ENCODE measurements at places on chromosomes 4 and X. TPM values are rescaled to one million over a fixed set of nuclear protein-coding genes. Genes with fewer than 3 reads are reported as not detected.
A peak's percentile ranks its signal among the peaks of the same experiment; 100 is the strongest.

GRCh38 chr4:188092824-188093223 is 16.6 kb downstream of the TRIML2 start:
- no peaks in the 10 kb centered on the region for H3K27me3 ChIP-seq
- no peak overlapping the region for H3K4me3 ChIP-seq
- no peak for DNase-seq
- no peak overlapping the region for H3K27ac ChIP-seq

DNA sequence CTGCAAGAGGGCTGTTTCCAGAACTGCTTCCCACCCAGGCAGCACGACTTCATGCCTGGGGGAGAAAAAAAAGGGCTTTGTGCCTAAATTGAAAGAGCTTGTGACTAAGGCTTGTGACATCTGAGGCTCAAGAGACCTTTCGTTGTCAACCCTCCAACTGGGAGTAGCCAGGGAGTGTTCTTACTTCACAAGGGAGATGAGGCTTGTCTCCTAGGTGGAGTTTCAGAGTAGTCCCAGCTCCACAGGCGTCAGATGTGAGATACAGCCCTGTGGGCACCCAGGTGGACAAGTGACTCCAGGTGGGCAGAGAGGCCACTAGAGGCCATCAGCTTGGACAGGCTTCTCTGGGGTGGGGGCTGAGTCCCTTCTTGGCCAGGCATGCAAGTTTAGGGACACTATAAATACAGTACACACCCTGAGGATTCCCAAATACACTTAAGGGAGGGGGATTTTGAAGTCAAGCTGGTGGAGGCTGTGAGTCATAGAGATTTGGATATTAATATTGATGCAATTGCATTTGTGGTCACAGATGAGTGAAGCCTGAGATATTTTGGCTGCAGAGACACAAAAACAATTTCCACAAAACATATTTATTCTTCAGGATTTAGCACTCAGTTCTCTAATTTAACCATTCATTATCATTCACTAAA is 40.1 kb upstream of the SETD7 start:
- peaks cover 3% of the 10 kb centered on the region for H3K27me3 ChIP-seq
- peaks cover 14% of the 10 kb centered on the region for H3K4me1 ChIP-seq
- no peak for DNase-seq
- no peak overlapping the region for H3K4me3 ChIP-seq

The TDO2 gene
- not detected for total RNA-seq

The ZNF711 gene
- 6.7 TPM for total RNA-seq

DNA sequence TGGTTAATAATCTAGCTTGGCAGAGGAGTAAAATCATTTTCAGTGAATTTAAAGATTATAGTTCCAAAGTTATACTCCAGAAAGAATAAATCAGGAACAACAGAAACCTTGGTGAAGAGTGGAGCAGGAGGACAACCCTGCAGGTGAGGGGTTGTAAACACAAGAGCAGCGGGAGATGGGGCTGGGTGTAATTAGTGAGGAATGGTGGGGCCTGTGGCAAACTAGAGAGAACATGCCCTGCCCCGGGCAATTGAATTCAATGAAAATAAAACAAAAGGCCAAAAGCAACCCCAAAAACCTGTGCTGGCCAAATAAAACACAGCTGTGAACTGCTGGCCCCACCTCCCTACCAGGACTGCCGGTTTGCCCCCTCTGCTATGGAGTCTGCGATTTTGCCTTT is 325.2 kb downstream of the NR3C2 start:
- H3K27ac ChIP-seq, result no peak overlapping the region
- H3K27me3 ChIP-seq, result no peaks in the 10 kb centered on the region
- peaks cover under 1% of the 10 kb centered on the region for H3K36me3 ChIP-seq
- H3K4me3 ChIP-seq, result no peak overlapping the region

The APBB2 gene
- 192 TPM for total RNA-seq

The ALPK1 gene
- 6.2 TPM for total RNA-seq

DNA sequence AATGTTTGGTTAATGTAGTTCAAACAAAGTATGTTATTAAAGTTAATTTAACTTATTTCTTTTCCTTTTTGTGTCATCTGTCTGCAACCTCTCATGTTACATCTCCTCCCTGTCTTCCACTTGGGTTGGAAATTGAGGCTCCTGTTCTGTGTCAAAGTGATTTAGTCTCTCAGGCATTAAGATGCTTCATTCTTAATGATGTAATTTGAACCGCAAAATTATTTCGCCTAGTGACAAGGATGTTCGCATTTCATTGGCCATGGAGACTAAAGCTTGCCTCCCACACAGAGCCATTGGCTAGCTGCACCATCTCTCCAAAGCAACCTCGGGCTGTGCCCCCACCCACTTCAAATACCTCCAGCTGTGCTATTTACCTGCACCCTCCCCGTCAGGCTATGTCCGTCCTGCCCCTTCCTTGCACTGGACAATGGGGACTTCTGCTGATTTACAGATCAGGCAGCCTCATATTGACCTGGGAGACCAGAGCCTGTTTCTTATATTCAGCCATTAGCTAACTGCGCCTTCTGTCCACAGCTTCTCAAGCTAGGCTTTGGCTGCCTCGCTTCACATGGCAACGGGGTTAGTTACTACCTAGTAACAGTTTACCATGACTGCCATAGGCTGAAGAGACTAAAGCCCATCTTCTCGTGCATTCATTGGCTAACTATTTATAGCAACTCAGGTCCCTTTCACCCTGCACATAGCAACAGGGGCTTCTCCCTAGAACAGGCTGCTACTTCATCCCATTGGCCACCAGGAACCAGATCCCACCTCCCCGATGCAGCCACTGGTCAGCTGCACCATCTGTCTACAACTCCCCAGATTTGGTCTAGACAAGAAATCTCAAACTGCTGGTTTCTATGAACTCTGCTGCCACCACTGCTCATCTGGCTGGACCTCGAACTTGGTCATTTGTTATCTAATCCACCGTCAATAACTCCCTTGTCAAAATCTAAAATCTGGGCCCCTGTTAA is 8.6 kb upstream of the ZNF157 start:
- no peak for DNase-seq
- no peaks in the 10 kb centered on the region for H3K36me3 ChIP-seq
- H3K27me3 ChIP-seq, result no peaks in the 10 kb centered on the region
- H3K27ac ChIP-seq, result peak overlapping the region; percentile 91
- peaks cover 15% of the 10 kb centered on the region for H3K4me1 ChIP-seq
- peak overlapping the region; percentile 76 for H3K4me3 ChIP-seq

The ENPEP gene
- 2.2 TPM for total RNA-seq

The RAB33A gene
- 16.7 TPM for total RNA-seq

The FAM9B gene
- total RNA-seq, result not detected

DNA sequence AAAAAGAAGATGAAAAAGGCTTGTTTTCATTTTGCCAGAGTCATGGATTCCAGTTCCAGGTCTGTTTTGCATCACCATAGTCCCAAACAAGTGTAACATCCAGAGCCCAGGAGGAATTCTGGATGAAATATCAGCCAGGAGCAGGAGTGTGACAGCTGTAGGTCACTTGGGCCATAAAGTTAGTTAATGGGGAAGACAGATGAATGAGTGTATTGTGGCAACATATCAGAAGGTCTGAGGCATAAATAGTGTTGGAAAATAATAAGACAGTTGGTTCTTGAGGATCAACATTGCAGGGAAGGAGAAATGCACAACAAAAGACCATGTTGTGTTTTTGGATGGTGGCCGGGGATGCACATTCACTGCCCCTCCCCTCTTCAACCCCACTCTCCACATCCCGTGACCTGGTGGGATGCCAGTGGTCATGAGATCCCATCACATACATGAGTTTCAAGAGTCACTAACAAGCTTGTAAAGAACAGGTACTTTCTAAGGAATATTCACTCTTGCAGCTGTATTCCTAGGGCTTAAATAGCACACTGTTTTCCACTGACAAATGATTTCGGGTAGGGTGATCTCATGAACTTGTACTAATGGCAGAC is 83.1 kb upstream of the IGFBP7 start:
- H3K4me1 ChIP-seq, result peaks cover 17% of the 10 kb centered on the region
- H3K4me3 ChIP-seq, result no peak overlapping the region
- no peaks in the 10 kb centered on the region for H3K27me3 ChIP-seq
- DNase-seq, result no peak

DNA sequence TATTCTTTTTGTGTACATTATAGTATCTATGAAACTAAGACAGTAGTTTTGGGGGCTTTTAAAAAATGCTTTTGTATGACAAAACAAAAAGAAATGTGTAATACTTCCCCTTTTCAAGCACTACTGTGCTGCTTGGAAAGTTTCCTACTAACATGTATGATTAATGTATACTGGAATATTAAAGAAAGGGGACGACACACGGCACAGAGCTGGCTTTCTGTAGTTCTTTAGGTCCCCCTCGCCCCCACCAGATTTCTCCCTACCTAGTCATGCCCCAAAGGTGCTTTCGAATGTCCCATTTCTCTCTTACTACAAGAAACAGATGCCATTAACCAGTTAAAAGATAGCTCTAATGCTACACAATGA is 1.6 kb upstream of the AP1S2 start:
- no peak for DNase-seq
- no peaks in the 10 kb centered on the region for H3K36me3 ChIP-seq
- H3K27me3 ChIP-seq, result peaks cover 3% of the 10 kb centered on the region
- no peak overlapping the region for H3K27ac ChIP-seq
- no peak overlapping the region for H3K4me3 ChIP-seq
- H3K4me1 ChIP-seq, result peaks cover 21% of the 10 kb centered on the region

GRCh38 chr4:82984459-82984858 is 26.2 kb downstream of the LIN54 start:
- H3K4me1 ChIP-seq, result peaks cover 10% of the 10 kb centered on the region
- H3K27ac ChIP-seq, result no peak overlapping the region
- no peaks in the 10 kb centered on the region for H3K27me3 ChIP-seq
- no peaks in the 10 kb centered on the region for H3K36me3 ChIP-seq
- no peak overlapping the region for H3K4me3 ChIP-seq
- no peak for DNase-seq

The KCTD8 gene
- not detected for total RNA-seq

GRCh38 chr4:30386266-30386895 is 333.8 kb upstream of the PCDH7 start:
- H3K36me3 ChIP-seq, result no peaks in the 10 kb centered on the region
- no peak overlapping the region for H3K27ac ChIP-seq
- H3K4me3 ChIP-seq, result no peak overlapping the region

GRCh38 chr4:78551420-78552351 is at the start of gene ANXA3:
TSS of gene ANXA3 (plus strand) at chr4:78551770. CDS start at chr4:78554474, 2,704 bp downstream.
- no peak for DNase-seq
- H3K4me3 ChIP-seq, result peak within 1 kb of the TSS; percentile 77
- no peaks in the 10 kb centered on the region for H3K27me3 ChIP-seq
- H3K27ac ChIP-seq, result peak within 1 kb of the TSS; percentile 30

GRCh38 chrX:21194526-21194925 is 179.7 kb upstream of the CNKSR2 start:
- H3K27me3 ChIP-seq, result peaks cover 1% of the 10 kb centered on the region
- DNase-seq, result no peak
- no peaks in the 10 kb centered on the region for H3K36me3 ChIP-seq
- no peaks in the 10 kb centered on the region for H3K4me1 ChIP-seq
- H3K4me3 ChIP-seq, result no peak overlapping the region

GRCh38 chrX:50157545-50158135 is 43.2 kb downstream of the AKAP4 start:
- DNase-seq, result no peak
- H3K4me3 ChIP-seq, result no peak overlapping the region
- no peaks in the 10 kb centered on the region for H3K36me3 ChIP-seq
- H3K27ac ChIP-seq, result no peak overlapping the region
- no peaks in the 10 kb centered on the region for H3K27me3 ChIP-seq

GRCh38 chr4:56863441-56864139 is 42.1 kb upstream of the SPINK2 start:
- H3K4me1 ChIP-seq, result no peaks in the 10 kb centered on the region
- H3K27ac ChIP-seq, result no peak overlapping the region
- no peaks in the 10 kb centered on the region for H3K36me3 ChIP-seq
- peaks cover 2% of the 10 kb centered on the region for H3K27me3 ChIP-seq

GRCh38 chr4:125390126-125390525 is 75.4 kb downstream of the FAT4 start:
- peaks cover 4% of the 10 kb centered on the region for H3K36me3 ChIP-seq
- H3K27me3 ChIP-seq, result no peaks in the 10 kb centered on the region
- H3K4me3 ChIP-seq, result peak overlapping the region; percentile 52

DNA sequence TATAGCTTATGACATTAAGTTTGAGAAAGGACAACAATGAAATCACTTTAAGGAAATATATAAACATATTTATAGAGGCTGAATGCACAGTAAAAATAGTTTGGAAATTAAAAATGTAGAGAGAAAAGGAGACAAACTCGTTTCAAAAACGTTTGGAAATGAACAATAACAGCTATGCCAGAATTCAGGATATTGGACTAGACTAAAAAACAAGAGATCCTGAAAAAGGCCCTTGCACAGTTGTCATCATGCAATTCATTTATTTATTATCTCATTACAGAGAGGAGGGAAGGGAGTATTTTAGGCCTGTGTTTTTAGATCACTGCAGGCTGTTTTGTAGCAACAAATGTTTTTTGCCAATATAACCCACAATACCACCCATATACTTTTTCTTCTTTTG is 527.2 kb downstream of the ADGRL3 start:
- no peaks in the 10 kb centered on the region for H3K27me3 ChIP-seq
- DNase-seq, result no peak
- no peak overlapping the region for H3K27ac ChIP-seq
- no peaks in the 10 kb centered on the region for H3K36me3 ChIP-seq

The GTPBP6 gene
- total RNA-seq, result 37.6 TPM

DNA sequence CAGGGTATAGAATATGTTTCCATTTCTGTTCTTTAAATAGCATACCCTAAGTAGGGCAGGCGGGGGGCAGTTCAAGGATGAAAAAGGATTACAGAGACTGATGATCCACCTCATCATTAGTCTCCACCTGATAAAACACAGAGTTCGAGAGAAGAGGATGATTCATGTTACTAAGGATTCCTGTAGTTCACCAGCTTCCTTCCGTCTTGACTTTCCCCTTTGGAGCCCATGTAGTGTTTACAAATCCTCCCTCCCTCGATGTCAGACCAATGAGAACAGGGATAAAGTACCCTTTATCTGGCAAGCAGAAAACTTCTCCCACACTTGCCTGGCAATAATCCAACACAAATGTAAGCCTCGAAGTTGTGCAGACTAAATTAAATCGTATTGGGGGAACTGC is 526.3 kb upstream of the FAM241A start:
- no peaks in the 10 kb centered on the region for H3K36me3 ChIP-seq
- no peak overlapping the region for H3K27ac ChIP-seq

DNA sequence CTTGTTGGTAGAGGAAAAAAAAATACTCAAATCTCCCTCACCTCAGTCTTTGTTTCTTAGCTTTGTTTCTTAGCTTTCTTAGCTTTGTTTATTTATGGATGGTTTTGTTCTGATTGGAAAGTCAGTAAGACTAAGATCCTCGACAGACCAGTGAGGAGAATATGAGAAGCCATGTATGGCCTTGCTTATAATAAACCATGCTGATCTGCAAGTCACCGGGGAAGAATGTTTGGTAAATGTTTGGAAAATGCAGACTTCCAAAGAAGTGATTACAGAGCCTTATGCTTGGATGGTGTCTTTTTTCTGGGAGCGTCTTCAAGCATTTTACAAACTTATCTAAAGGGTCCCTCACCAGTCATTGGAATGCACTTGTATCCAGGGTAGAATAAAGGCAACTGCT is 90.1 kb upstream of the NOCT start:
- no peaks in the 10 kb centered on the region for H3K27me3 ChIP-seq
- peaks cover 8% of the 10 kb centered on the region for H3K4me1 ChIP-seq
- H3K27ac ChIP-seq, result no peak overlapping the region
- no peak for DNase-seq
- no peak overlapping the region for H3K4me3 ChIP-seq
- H3K36me3 ChIP-seq, result no peaks in the 10 kb centered on the region

Measured in chondrocyte (in vitro differentiated cells).